Tibial artery (tissue), 4 donors: ENCODE measurements at places on chromosomes 3 and 15.

DNA sequence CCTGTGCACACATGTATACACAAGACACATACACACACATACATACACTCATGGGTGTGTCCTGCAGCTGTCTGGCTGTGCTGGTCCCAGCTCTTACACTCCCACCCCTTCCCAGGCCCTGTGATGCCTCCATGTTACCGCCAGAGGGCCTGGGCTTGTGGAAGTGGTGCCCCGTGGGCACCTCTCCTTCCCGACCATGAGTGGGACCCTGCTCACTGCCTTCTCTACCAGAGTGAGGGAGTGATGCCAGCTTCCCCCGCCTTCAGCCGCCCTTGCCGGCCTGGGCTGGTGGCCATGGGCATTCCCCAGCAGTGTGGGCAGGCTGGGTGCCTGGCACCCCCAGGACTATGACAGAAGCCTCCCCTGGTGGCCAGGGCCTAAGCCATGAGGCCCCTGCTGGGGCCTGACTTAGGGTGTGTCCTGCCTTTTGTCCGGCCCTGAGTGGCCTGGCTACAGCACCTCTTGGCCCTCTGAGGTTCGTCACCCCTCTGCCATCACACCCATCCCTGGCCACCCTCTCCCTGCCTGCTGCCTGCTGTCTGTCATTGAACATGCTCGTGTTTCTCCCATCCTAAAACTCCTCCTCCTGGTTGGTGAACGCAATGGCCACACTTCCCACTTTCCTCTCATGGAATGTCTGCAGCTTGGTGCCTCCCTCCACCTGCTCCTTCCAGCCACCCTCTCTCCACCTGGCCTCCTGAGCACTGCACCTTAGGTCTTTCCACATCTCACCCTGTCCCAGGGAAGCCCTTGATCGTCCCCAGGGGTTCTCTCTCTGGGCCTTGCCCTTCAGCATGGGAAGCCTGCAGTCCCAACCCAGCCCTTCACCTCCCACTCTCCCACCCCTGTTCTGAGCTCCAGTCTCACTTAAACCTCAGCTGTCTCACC is 14.6 kb downstream of the HDAC11 start:
- H3K4me3 ChIP-seq = no peak overlapping the region
- H3K27me3 ChIP-seq = no peaks in the 10 kb centered on the region
- no peak overlapping the region for H3K27ac ChIP-seq
- peak; percentile 64 for DNase-seq
- peaks cover 30% of the 10 kb centered on the region for H3K36me3 ChIP-seq
- peaks cover 11% of the 10 kb centered on the region for H3K4me1 ChIP-seq

DNA sequence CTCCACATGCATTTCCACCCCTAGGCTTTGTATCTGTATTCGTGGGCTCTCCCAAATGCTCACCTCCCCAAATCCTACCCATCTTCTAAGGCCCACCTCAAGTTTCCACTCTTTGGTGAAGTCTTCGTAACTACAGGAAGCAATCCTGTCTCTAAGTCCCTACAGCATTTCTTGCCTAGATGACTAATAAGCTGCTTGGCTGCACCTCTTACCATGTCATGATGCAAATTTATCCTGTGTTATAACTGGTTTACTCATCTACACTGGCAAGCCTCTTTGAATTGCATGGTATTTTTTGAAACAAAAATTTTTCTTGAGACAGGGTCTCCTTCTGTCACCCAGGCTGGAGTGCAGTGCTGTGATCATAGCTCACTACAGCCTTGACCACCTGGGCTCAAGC is 73.3 kb downstream of the SETMAR start:
- DNase-seq = no peak
- no peak overlapping the region for H3K4me3 ChIP-seq
- H3K4me1 ChIP-seq = no peaks in the 10 kb centered on the region
- H3K36me3 ChIP-seq = peaks cover 35% of the 10 kb centered on the region
- H3K27ac ChIP-seq = no peak overlapping the region

GRCh38 chr3:177735431-177735830 is 538.1 kb upstream of the TBL1XR1 start:
- no peaks in the 10 kb centered on the region for H3K4me1 ChIP-seq
- H3K36me3 ChIP-seq = no peaks in the 10 kb centered on the region
- no peak overlapping the region for H3K4me3 ChIP-seq
- DNase-seq = no peak
- H3K27ac ChIP-seq = no peak overlapping the region

DNA sequence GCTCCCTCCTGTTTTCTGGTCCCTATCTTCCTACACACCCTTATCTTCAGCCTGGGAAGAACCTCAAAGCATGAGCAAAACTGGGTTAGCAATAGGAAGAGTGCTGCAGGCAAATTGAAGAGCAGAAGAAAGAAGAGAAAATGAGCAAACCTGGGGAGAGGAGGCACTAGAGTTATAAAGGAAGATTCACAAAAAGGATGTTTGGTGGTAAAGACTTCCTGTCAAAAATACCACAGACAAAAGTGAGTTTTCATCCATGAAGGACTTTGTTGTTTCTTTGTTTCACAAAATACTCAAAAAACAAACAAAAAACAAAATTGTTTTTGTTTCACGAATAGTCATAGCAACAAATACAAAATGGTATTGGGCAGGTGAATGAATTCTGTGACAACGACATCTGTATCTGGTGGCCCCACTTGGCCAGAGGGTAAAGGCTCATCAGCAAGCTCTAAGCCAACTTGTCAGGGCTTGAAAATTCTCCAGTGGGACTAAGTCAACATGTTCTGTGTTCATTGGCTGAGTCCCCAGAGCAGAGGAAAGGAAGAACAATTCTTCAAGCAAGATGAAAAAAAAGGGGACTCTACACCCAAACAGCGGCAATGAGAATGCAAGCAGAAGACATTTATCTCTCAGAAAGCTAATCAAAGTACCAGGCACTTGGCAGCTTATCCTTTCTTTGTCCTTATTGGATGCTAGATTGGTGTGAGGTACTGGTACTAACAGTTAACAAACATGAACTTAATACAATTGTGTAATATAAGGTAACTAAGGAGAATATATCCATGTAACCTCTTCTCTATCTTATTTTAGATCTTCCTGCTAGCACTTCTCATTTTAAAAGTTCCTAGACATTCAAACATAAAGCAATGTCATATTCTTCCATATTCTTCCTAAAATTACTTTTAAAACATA is 9.7 kb downstream of the ATP8B4 start:
- no peaks in the 10 kb centered on the region for H3K27me3 ChIP-seq
- H3K36me3 ChIP-seq = no peaks in the 10 kb centered on the region
- no peak for DNase-seq
- no peak overlapping the region for H3K27ac ChIP-seq
- no peak overlapping the region for H3K4me3 ChIP-seq
- H3K4me1 ChIP-seq = no peaks in the 10 kb centered on the region

- H3K4me3 ChIP-seq = no peak overlapping the region
- H3K27me3 ChIP-seq = no peaks in the 10 kb centered on the region
- DNase-seq = no peak
- no peaks in the 10 kb centered on the region for H3K36me3 ChIP-seq
Observed at GRCh38 chr3:39724233-39724846, 85.1 kb upstream of the MYRIP start.

GRCh38 chr3:173886-174285 is 22.7 kb upstream of the CHL1 start:
- H3K4me3 ChIP-seq = no peak overlapping the region
- H3K27me3 ChIP-seq = no peaks in the 10 kb centered on the region
- H3K36me3 ChIP-seq = no peaks in the 10 kb centered on the region
- no peak overlapping the region for H3K27ac ChIP-seq
- no peak for DNase-seq

GRCh38 chr15:99210334-99210733 is 39.0 kb downstream of the TTC23 start:
- no peaks in the 10 kb centered on the region for H3K27me3 ChIP-seq
- H3K4me1 ChIP-seq = peaks cover 8% of the 10 kb centered on the region
- no peak overlapping the region for H3K4me3 ChIP-seq
- H3K27ac ChIP-seq = no peak overlapping the region
- DNase-seq = no peak

GRCh38 chr3:182357928-182358327 is 435.4 kb upstream of the ATP11B start:
- H3K4me3 ChIP-seq = no peak overlapping the region
- H3K4me1 ChIP-seq = no peaks in the 10 kb centered on the region
- H3K36me3 ChIP-seq = no peaks in the 10 kb centered on the region

GRCh38 chr15:68524753-68525584 is 53.8 kb upstream of the CORO2B start:
- H3K4me3 ChIP-seq = no peak overlapping the region
- no peaks in the 10 kb centered on the region for H3K36me3 ChIP-seq
- H3K4me1 ChIP-seq = peaks cover 2% of the 10 kb centered on the region
- H3K27ac ChIP-seq = peak overlapping the region; percentile 3

- peaks cover 12% of the 10 kb centered on the region for H3K4me1 ChIP-seq
- no peak within 1 kb of the TSS for H3K27ac ChIP-seq
- no peaks in the 10 kb centered on the region for H3K36me3 ChIP-seq
- H3K4me3 ChIP-seq = peak within 1 kb of the TSS; percentile 45
Observed at GRCh38 chr15:52295421-52296001, at the start of gene MYO5C. TSS of gene MYO5C (minus strand) at chr15:52295804. CDS start at chr15:52295636, 168 bp downstream.

DNA sequence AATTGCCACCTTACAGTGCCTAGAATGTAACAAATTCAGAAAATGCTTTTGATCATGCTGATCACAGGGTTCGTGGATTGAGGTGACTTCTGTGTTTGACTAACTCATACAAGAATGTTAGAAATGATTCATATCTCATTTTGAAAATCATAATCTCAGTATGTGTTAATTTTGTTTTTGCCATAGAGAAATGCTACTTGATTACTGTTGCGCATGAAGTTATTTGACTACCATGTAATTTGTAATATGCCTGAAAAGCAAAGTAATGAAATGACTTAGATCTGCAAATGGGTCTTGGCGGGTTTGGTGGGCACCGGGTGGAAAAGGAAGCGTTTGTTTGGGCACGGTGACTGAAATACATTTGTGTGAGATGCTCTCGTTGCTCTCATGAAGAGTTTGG is 173.6 kb upstream of the BHLHE40 start:
- H3K4me3 ChIP-seq = no peak overlapping the region
- H3K27ac ChIP-seq = peak overlapping the region; percentile 81
- H3K27me3 ChIP-seq = no peaks in the 10 kb centered on the region
- no peaks in the 10 kb centered on the region for H3K4me1 ChIP-seq
- no peak for DNase-seq

DNA sequence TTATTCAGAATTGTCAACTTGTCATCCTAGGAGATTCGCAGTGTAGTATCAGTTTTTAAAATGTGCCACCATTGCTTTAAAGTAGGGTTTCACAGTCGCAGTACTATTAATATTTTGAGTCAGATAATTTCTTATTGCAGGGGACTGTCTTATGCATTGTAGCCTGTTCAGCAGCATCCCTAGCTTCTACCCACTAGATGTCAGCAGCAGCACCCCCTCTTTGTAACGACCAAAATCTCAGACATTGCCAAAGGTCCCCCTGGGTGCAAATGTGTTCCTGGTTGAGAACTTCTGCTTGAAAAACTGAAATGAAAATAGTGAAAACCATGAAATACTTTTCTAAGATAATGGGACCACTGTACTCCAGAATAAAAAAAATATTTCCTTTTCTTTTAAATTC is 474.8 kb downstream of the CNTN3 start:
- H3K4me1 ChIP-seq = no peaks in the 10 kb centered on the region
- no peaks in the 10 kb centered on the region for H3K27me3 ChIP-seq
- H3K4me3 ChIP-seq = no peak overlapping the region
- no peaks in the 10 kb centered on the region for H3K36me3 ChIP-seq
- DNase-seq = no peak

DNA sequence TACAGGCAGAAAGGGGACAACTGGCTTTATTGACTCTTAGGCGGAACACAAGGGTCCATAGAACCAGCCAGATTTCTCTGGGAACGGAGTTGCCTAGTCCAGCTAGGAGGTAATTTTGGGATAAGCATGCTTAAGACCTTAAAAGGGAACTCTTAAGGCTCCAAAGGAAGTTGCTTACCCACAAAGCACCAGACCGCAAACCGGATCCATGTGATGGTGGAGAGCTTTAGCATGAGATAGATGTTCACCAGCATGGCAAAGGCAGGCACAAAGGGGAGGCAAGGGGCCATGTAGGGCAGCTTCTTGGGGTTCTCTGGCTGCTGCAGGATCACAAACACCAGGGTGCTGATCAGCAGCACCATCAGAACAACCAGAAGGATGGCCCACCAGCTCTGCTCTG is 61.4 kb downstream of the CLDN11 start:
- no peaks in the 10 kb centered on the region for H3K36me3 ChIP-seq
- H3K27ac ChIP-seq = no peak overlapping the region
- no peak overlapping the region for H3K4me3 ChIP-seq
- DNase-seq = no peak
- no peaks in the 10 kb centered on the region for H3K4me1 ChIP-seq

DNA sequence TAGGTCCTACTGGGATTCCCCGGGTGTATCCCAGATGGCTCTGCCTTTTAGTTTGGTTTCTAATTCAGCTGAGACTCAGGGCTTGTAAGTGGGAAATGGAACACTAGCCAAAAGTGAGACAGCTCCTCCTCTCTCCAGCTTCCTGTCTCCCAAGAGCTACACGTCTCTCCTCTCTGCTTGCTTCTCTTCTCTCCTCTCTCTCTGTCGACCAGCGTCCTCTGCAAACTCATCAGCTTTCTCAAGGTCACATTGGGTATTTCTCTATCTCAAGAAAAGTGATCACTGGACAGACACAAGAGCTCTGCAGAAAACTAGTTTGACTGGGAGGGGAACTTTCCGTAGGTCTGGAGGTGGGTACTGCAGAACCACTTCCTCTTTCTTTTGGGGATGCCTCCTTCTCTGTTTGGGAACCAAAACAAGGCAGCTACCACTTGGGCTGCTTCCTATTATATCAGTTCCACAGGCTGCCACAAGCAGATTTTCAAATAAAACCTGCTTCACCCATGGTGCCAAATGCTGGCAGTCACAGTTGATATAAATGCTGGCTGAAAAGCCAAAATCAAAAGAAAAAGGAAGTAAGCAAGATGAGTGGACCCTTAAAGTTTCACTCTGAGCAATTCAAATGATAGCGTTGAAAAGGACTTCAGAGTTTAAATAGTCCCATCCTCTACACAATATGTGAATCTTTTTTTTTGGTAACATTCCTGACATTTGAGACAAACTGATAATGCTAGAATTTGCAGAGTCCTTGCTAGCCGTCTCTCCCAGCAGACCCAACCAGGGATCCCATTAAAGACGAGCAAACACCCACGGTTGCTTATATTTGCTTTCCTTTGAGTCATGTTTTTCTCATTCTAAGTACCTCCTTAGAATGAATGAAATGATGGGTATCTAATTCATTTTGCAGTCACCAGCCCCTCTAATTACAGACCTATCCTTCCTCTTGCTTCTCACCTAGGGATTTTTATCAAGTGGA is 7.2 kb upstream of the DYNC1LI1 start:
- peaks cover 10% of the 10 kb centered on the region for H3K4me1 ChIP-seq
- DNase-seq = no peak
- H3K36me3 ChIP-seq = no peaks in the 10 kb centered on the region
- H3K27ac ChIP-seq = peak overlapping the region; percentile 46
- H3K27me3 ChIP-seq = no peaks in the 10 kb centered on the region

- no peaks in the 10 kb centered on the region for H3K36me3 ChIP-seq
- no peak for DNase-seq
- H3K27ac ChIP-seq = no peak overlapping the region
Observed at GRCh38 chr3:157066335-157067098, 93.4 kb downstream of the CCNL1 start.

GRCh38 chr3:72135636-72136035 is 350.7 kb upstream of the PROK2 start:
- H3K27ac ChIP-seq = no peak overlapping the region
- H3K36me3 ChIP-seq = no peaks in the 10 kb centered on the region
- DNase-seq = no peak

GRCh38 chr3:9782770-9783169 is 9.5 kb downstream of the TADA3 start:
- no peak overlapping the region for H3K27ac ChIP-seq
- H3K4me1 ChIP-seq = peaks cover 2% of the 10 kb centered on the region
- no peak overlapping the region for H3K4me3 ChIP-seq
- DNase-seq = no peak
- H3K27me3 ChIP-seq = no peaks in the 10 kb centered on the region
- H3K36me3 ChIP-seq = peaks cover 55% of the 10 kb centered on the region
